ENCODE measurements at places on chromosomes 5 and 9.

DNA sequence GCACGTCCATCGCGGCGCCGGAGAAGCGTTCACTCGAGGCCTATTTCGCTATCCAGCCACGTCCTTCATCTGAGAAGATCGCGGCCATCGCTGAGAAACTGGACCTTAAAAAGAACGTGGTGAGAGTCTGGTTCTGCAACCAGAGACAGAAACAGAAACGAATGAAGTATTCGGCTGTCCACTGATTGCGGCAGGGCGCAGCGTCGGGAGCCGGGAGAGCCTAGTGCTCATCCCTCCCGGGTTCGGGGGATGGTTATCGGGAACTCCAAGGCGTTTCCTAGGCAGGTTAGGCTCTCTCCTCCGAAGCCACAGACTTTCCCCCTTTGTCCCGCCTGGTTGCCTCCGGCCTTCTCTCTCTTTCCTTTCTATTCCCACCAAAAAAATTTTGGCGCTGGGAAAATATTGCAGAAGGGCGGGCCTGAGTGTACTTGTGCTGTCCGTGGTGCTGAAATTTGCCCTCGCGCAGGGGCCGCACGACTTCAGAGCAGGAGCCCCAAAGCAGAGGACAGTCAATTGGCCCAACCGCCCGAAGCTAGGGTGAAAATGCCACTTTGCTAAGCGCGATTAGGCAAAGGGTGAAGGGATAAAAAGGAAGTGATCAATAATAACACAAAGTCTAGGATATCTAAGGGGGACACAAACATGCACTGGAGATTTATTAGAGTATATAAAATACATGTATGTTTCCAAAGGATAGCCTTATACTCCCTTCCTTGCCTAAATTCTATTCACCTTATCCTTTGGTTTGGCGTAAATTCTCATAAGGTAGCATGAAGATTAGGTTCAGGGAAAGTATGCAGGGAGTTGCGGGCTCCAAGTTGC, 1.8 kb downstream of the POU4F3 start:
- peak; percentile 61 for DNase-seq

DNA sequence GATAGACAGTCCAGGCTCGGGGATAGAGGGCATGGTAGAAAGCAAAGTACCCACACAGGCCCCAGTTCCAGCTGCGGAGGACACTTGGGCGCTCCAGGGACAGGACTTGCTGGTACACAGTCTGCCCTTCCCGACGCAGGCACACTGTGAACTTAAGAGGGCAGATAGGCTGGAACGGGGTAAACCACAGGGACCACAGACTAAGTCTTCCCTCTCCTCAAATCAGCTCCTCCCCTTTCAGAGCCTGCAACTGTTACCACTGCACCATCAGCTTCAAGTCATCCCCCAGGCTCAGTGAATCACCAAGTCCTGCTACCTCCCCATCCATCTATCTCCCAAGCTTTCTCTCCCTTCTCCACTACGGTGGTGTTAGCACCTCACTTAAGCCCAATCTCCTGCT, 7.3 kb downstream of the GBA2 start:
- DNase-seq, result no peak

DNA sequence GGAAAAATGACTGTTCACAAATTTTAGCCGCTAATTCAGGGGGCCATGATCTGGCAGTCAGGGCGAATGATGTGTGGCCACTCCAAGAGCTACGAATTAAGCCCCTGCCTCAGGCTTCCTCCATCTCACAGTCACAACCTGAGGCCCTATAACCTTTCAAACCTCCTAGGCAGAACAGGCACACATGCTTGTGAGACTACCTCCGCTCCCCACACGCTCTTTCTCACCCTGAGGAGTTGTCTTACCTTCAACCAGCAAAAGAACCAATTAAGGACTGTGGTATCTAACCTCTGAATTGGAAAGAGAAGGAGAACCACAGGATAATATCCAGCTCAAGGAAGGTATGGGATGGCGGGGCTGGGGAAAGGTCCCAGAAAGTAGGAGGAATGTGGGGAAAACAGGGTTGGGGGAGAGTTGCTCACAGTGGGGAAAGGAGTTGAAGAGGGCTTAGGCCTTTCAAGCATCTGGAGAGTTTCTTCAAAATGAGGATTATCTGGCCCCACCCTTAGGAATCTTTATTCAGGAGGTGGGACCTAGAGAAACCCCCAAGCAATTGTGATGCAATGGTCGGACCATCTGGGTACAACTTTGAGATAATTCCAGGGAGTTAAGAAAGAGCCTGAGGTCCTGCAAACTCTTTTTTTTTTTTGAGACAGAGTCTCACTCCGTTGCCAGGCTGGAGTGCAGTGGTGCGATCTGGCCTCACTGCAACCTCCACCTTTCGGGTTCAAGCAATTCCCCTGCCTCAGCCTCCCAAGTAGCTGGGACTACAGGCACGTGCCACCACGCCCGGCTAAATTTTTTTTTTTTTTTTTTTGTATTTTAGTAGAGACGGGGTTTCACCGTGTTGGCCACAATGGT, 5.5 kb downstream of the PCDH1 start:
- no peak for DNase-seq

GRCh38 chr5:108753331-108753730, 5.6 kb downstream of the FER start:
- DNase-seq, result no peak

- no peak for DNase-seq
Measured at GRCh38 chr5:116305899-116306298, 221.1 kb downstream of the COMMD10 start.

DNA sequence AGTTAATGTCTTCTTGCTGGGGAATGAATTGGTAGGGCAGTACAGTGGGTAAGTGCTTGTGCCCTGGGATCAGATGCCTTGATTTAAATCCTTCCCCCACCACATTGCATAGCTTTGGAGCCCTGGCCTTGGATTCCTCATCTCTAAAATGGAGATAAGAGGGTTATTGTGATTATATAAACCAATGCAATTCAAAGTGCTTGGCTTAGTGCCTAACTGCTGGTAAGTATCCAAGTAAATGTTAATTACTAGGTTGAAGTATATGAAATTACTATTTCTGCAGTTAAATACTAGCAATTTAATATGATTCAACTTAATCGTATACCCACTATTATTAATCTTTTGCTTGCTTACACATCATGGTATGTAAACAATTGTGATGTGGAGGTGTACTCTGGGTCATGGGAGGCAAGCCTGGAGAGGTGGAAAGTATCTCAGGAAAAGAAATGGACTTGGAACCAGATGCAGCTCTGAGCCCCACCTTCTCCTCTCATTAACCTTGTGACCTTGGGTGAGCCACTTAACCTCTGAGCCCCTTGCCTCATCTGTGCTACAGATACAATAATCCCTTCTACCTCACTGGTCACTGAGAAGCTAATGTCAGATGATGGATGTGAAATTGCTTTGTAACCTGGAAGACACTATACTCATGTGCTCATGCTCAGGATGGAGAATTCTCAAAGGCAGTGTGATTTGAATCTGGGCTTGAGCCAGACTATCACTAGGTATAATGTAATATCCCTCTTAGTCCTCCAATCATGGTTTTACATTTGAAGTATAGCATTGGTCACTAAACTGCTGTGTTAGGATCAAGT, 23.8 kb downstream of the NEUROG1 start:
- no peak for DNase-seq

GRCh38 chr9:121107029-121107428, 32.3 kb downstream of the CNTRL start:
- no peak for DNase-seq

DNA sequence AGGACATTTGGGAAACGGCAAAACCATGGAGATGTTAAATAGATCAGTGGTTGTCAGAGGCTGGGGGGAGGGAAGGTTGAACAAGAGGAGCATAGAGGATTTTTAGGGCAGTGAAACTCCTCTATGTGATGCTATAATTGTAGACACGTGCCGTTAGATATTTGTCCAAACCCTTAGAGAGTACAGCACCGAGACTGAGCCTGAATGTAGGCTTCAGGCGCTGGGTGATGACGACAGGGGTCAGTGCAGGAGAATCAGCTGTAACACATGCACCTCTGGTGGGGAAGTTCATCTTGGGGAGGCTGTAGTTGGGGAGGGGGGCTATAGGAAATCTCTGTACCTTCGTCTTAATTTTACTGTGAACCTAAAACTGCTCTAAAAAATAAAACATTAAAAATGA, 22.2 kb upstream of the CLPTM1L start:
- DNase-seq, result no peak

- DNase-seq, result no peak
Measured at GRCh38 chr5:35436400-35437057, 181.1 kb upstream of the SPEF2 start.

DNA sequence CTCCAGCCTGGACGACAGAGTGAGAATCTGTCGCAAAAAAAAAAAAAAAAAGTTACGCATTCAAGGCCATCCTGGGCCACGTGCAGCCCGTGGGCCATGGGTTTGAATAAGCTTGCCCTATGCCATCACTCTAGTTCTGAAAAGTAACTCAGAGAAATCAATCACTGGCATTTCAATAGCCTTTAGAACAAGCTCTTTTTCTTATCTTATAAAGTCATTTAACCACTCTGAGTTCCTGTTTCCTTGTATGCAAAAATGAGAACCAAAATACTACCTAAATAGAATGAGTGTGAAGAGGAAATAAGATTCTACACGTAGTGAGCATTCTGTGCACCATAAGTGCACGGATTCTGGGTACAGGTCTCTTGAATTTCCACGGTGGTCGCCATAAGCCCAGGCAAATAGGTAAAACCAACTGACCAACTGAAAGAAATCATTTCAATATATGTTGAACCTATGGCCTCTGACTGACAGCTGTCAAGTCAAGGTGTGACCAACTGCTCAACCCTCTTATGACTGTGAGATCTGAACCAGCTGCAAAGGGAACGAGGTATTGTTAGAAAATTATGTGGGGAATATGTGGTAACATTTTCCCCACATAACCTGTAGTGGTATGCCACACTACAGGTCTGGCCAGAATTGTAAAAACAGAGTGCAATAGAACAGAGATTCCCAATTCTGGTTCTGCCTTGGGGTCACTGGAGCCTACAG, 143.9 kb upstream of the LHFPL2 start:
- DNase-seq, result no peak

- no peak for DNase-seq
Measured at GRCh38 chr5:2021484-2022176, 138.9 kb upstream of the IRX4 start.

DNA sequence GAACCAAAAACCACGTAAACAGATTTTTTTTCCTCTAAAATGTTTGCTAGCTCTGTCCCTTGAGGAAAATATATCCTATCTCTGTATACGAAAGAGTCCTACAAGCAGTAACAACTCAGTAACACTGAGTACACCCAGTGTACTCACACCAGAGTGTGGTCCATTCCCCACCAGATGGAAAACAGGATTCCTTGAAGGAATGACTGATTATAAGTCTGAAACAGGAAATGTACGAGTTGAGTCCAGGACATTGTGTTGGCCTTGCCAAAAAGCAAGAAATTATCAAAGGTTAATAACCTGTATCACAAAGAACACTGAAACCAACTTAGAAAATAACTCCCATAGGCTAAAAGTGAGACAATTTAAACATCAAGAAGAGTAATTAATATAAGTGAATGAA, 20.4 kb downstream of the GOLPH3 start:
- DNase-seq, result no peak

DNA sequence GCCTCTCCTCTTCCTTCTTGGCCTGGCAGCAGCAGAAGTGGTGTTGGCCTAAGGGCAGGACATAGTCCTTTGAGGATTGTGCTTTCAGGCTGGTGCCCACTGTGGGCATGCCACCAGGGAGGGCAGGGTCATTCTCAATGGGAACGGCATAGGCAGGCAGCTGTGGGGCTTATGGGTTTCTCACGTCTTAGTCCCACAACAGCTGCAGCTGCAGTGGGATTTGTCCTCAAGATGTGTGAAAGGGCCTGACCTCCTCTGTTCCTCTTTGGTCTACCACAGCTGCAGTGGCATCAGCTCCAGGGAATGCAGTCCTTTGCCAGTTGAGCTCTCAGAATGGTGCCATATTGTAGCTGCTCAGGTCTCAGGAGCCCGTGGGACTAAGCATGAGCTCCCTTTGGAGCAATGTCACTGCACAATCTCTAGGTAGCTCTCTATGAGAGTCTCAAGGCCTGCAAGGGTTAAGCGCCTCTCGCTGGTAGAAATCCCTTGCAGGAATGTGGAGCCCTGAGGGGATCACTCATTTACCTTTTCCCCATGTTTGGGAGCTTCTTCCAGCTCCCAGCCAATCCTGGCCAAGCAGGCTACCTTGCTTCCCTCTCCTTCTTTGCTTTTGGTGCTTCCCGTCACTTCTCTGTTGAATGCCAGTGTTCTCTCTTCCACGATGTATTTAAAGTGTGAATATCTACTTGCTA, 104.8 kb downstream of the GNA14 start:
- no peak for DNase-seq

- no peak for DNase-seq
Measured at GRCh38 chr5:112367400-112367799, 51.7 kb downstream of the EPB41L4A start.

GRCh38 chr5:79474367-79475151, 39.4 kb downstream of the HOMER1 start:
- no peak for DNase-seq

GRCh38 chr9:137271696-137272076, 5.8 kb upstream of the TOR4A start:
- no peak for DNase-seq

GRCh38 chr9:137511758-137512463, 38.3 kb downstream of the PNPLA7 start:
- DNase-seq, result no peak

GRCh38 chr5:158938200-158938599, 161.5 kb downstream of the EBF1 start:
- DNase-seq, result no peak

- no peak for DNase-seq
Measured at GRCh38 chr5:14557203-14557770, 24.3 kb upstream of the OTULINL start.

DNA sequence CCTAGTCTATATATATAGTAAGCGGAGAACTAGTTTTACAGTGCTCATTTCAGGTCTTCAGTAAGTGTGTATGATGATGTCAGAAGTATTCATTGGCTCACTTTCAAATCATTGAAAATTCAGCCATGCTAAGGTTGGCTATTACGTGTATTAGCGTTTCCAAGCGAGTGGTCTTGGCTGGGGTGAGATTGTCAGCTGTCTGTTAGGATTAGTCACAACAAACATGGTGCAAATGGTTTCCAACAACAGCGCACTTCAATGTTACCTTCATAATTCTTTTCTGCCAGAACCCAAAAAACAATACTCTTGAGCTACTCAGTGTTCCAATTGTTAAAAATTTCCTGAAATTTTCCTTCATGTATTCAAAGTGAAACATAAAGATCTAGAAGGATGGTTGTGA, 283.0 kb downstream of the AOPEP start:
- no peak for DNase-seq

DNA sequence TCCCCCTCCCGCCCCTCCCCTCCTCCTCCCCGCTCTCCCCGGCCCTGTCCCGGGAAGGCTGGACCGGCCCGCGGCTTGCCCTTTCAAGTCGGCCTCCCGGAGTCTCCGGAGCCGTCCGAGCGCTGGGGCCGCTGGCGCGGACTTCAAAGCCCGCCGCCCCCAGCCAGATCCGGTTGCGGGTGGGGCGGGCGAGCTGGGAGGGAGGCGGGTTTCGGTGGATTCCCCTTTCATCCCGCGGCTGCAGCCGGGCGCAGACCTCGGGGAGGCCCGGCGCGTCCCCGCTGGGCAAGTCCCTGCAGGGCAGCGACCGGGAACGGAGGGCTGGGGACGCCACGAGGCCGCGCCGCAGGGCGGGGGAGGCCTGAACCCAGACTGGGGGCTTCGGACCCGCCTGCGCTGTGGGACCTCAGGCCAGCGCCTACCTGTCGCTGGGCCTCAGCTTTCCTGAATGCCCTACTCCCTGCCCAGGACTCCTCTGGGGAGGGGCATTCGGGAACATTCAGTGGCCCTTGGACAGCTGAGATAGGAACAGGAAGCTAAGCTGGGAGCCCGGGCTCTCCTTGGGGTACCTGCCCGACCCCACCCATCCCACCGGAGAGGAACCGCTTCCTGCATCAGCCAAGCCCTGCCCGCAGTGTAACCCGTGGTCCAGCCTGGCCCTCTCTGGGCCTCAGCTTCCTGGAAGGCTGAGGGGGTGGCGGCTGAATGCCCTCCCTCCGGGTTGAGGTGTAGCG, 23.4 kb downstream of the C9orf50 start:
- peak; percentile 66 for DNase-seq

Measured in hepatic stellate cell (primary cell).